ENCODE measurements at places on chromosomes 3 and 15.

GRCh38 chr3:183210862-183211341 lies 42.2 kb upstream of the B3GNT5 start:
- DNase-seq, result no peak

- DNase-seq, result peak; percentile 40
Measured at GRCh38 chr15:63073497-63074172, 31.1 kb downstream of the TPM1 start.

- DNase-seq, result peak; percentile 91
Measured at GRCh38 chr3:187567661-187568121, 102.5 kb downstream of the SST start.

DNA sequence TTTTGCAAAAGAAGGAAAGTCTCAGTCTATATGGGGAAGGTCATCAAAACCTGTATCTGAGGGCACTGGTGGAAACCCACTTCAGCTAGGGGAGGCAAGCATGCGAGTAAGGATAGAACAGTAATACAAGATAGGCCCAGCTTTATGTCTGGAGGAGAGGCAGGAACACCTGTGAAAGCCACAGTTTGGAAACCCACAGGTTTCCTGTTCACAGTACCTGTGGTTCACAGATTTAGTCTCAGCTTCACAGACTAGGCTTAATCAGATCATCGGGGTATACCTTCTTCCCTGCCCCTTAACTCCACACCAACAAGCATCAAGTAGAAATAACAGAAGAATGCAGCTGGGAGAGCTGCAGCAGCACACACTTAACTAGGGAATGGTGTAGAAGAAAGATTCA lies 36.2 kb downstream of the C2CD4B start:
- no peak for DNase-seq

DNA sequence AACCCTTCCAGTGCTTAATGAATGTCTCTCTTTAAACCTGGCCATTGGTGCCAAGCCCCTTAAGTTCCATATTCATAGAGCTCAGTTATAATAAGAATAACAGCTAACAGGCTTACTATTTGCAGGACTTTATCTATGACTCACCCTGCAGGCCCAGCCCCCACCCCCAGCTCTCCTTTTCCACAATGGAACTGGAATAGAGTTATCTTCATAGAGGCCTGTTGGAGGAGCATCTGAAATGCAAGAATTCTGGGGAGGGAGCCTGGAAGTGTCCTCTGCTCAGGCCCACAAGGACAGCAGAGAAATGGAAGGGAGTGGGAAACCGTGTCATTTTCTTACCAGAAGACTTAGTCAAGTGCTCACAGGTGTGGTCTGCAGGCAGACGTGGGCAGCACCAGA lies 52.8 kb downstream of the SEMA5B start:
- peak; percentile 71 for DNase-seq

- no peak for DNase-seq
Measured at GRCh38 chr3:53126601-53127000, 3.6 kb downstream of the RFT1 start.

DNA sequence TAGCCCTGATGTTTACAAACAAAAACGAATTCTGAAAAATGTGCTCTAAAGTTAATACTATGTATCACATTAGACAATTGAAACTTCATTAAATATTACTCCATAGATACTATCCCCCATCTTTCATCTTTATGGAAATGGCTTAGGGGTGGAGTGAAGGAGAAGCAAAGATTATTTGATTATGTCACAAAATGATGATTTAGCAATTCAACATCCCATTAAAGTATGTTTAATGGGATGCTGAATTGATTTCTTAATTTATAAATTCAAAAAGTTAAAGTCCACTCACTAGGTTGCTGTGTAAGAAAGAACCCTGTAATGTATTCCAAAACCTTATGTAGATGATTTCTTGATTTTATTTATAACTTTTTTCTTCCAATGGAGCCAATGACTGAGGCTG lies 201.1 kb downstream of the WDR72 start:
- DNase-seq, result no peak

DNA sequence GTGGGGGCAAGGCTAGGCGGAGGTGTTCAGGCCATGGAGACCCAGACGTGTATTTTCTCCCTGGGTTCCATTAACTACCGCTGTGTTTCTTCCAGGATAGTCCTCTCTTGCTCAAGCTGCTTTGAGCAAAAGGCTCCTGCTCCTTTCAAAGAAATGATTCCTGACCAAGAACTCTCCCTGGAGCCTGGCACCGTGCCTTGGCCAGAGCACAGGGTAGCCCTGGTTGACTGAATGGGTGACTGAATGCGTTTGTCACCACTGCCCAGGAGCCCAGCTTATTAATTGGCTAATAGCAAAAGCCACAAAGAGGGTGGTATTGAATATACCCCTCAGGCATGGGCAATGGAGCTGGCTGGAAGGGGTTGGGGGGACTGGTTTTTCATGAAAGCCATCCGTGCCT lies 13.9 kb downstream of the RASGRF1 start:
- no peak for DNase-seq

- no peak for DNase-seq
Measured at GRCh38 chr3:101828691-101829436, 20.4 kb upstream of the NFKBIZ start.
